ENCODE measurements at places on chromosomes 12 and 14. TPM values are rescaled to one million over a fixed set of nuclear protein-coding genes. Genes with fewer than 3 reads are reported as not detected.

Gene PRB2
- not detected for total RNA-seq

Gene PPM1H
- 7.8 TPM for total RNA-seq

GRCh38 chr14:100098171-100098570 is 32.9 kb downstream of the EVL start:
- DNase-seq = no peak
- no peak overlapping the region for H3K4me3 ChIP-seq
- H3K4me1 ChIP-seq = peaks cover 10% of the 10 kb centered on the region
- H3K27me3 ChIP-seq = no peaks in the 10 kb centered on the region

GRCh38 chr12:88896958-88897357 is 316.7 kb upstream of the KITLG start:
- DNase-seq = peak; percentile 67
- no peak overlapping the region for H3K4me3 ChIP-seq
- peak overlapping the region; percentile 62 for H3K27ac ChIP-seq

All from astrocyte (in vitro differentiated cells and primary cell).